ENCODE measurements at places on chromosomes 11 and 22.

DNA sequence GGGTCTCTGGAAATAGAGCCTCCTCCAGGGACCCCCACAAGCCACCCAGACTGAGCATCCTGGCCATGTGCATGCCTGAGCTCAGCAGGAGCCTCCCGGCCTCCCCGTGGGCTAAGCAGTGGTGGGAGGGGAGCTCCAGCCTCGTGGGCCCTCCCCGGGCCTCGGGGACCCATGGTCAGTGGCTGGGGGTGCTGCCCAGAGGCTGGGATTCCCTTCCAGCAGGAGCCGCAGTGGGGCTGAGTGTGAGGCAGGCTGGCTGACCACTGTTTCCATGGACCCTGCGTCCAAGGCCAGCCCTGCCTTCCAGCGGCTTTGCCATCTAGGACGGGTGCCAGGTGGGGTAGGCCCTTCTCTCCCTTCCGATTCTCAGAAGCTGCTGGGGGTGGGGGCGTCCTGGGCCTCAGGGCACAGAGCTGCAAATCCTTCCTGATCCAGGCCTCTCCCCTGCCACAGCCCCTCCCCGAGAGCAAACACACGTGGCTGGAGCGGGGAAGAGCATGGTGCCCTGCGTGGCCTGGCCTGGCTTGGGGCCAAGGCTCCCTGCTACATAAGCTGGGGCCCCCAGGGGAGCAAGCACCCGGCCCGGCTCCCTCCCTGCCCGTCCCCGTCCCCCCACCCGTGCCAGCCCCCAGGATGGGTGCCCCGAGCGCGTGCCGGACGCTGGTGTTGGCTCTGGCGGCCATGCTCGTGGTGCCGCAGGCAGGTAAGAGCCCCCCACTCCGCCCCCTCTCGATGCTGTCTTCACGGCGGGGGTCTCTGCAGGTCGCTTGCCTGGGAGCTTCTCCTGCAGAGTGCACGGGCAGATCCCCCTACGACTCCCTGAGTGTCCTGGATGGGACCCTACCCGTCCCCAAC lies at the start of gene MUC5B:
Gene MUC5B, plus strand, starts transcription at position 576 of the 855 bp plus-strand sequence. Its CDS starts 58 bp downstream, at position 634.
- DNase-seq = no peak

- no peak for DNase-seq
Measured at GRCh38 chr11:11425806-11426205, 72.8 kb upstream of the CSNK2A3 start.

DNA sequence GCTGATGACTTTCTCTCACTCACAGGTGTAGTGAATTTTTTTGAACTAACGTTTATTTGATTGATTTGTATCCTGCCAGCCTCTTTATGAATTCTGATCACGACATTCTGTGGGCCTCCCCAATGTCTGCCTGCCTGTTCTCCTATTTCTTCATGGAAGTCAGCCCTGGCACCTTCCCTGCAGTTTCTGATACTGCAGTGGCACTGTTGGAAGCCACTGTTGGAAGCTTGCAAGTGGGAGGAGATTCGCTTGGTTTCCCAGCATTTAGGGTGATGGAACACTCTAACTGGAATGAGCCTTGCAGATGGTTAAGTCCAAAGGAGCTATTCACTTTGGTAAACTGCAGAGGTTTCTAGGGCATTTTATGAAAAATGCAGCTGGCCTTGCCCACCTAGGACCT lies 1.3 kb upstream of the THY1 start:
- no peak for DNase-seq

DNA sequence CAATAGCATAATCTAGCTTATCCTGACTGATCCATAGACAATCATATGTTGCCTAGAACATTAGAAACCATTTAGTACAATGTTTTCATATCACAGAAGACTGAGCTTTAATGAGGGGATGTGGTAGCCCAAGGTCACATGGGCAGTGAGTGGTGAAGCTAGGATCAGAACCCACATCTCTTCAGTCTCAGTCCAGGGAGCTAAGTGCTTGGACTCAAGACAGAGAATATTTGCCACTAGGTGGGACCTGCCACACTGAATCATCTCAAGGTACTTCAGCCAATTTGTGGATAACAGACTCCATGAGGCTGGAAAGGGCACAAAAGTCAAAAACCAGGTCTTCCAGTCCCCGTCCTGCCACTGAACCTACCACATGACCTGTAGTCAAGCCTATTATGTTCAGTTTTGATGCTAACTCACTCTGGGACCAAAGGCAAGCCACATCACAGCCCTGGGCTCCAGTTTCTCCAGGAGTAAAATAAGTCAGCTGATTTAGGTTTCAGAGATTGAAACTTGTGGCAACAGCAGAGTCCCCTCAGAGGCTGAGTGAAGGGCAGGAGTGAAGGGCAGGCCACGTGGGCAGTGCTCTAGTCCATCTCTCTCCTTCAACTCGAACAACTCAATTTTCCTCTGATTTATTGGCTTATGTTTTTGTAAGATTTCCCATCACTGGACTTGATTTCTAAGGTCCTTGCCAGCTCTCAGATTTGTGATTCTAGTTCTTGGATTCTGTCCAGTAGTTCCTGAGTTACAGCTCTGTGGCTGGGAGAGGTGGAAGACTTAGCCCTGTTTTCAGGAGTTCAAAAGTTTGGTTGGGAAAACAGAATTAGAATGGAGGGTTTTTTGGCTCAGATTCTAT lies 84.6 kb upstream of the PHOX2A start:
- DNase-seq = no peak

DNA sequence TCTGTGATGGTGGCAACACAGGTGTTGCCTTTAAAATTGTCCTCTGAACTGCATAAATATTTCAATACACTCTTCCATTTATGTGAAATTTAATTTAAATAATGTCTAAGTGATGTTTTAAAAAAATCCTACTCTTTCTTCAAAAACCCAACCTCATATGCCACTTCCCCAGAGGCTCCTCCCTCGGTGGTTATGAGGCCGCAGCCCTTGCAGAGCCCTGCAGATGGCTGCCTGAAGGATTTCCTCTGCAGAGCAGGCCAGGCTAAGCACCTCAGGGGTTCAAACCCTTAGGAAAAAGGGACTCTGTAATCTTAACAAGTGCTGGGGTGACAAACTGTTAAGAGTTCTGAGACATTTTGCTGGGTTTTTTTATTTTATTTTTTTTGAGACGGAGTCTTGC lies 25.2 kb downstream of the MORC2 start:
- DNase-seq = no peak

All from stimulated activated CD4-positive, alpha-beta T cell treated with anti-CD3 and anti-CD28 coated beads, TNF-alpha, amount 100 ng/mL, for 4 hours (primary cell).